Osteocyte (in vitro differentiated cells): ENCODE measurements at places on chromosomes 1 and 21. TPM values are rescaled to one million over a fixed set of nuclear protein-coding genes. Genes with fewer than 3 reads are reported as not detected.

DNA sequence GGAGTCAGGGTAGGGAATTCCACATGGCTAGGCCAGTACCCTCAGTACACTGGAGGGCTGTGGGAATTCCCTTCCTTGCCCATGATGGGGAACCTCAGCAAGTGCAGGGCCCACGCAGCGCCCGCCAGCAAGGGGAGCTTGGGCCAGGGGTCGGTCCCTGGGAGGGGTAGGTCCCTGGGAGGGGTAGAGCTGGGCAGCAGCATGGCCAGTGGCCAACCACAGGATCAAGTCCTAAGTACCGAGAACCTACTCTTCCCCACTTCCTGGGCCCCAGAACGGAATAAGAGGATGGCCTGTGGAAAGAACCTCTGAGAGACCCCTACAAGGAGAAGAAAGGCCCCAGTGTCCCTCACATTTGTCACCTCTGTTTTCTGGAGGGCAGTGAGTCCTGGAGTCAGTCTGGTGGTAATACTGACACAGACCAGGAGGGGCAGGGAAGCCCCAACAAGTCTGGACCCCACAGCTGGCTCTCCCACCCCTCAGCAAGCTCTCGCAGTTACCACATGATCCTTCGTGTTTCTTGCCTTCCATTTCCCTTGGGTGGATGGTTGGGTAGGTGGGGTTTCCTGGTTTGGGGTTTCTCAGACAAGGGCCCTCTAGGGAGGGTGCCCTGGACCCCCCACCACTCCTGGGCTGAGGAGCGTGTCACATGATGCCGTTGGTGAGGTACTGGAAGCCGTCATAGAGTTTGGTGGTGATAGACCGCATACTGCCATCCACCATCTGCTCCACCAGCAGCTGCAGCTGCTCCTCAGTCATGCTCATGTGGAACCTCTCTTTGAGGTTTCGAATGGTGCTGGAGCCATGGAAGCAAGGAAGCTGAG lies 10.3 kb downstream of the ZNF687 start:
- DNase-seq, result no peak

DNA sequence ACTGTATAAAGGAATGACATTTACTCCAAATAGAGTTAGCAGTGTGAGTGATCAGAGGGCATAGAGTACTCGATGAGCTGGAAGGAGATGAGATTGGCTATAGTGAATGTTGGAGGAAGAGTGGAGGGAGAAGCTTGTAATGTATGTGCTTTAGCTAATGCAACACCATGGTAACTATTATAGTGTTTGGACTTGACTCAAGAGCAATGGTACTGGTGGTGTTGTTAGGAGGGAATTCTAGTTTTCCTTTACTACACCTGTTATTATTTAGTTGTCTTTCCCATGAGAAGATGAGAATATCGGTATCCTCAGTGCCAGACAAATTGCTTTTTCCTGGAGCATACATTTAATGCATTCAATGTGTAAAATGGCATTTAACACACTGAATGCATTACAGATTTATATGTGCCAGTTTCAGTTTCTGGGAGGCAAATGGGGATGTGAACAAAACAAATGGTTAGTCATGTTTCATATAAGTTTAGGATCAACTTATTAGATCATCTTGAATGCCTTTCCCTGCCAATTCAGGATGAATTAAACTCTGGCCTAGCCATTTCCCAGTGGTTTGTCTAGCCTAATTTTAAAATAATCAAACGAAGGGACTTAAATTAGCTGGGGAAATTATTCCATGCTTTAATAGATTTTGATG lies 291.1 kb upstream of the ADAMTS5 start:
- DNase-seq, result no peak

DNA sequence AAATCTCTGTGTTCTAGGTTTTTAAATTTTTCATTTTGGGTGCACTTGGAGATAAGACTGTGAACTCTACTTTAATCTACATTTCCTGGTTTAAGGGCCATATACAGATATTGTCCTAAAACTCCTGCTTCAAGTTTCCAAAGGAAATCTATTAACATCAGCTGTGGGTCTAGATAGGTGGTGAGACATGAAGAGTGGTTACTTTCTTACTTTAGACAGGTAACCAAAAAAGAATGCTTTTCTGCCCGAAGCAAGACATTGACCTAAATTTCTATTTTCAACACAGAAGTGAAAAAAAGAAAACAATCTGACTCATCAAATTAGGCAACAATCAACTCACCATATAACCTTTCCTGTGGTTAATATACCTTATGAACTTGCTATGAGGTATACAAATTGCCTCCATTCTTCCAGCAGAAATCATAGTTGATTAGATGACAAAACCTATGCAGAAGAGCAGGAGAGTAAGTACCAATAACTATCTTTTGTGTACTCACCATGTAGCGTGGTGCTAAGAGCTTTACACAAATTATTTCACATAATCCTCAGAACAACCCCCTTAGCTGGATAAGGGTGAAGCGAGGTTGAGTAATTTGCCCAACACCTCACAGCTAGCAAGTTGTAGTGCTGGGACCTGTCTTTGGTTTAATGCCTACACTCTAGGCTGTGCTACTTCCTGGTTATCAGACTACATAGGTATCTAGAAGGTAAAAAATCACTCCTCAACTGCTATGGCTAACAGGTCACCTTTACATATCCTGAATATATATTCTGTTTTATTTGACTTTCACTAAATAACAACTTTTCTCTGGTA lies 23.4 kb upstream of the PTPN14 start:
- DNase-seq, result no peak

- no peak for DNase-seq
These were observed 53.6 kb downstream of the FBXO42 start for GRCh38 chr1:16298653-16299052.

- DNase-seq, result no peak
These were observed 68.5 kb downstream of the BACE2 start for GRCh38 chr21:41236352-41236973.

DNA sequence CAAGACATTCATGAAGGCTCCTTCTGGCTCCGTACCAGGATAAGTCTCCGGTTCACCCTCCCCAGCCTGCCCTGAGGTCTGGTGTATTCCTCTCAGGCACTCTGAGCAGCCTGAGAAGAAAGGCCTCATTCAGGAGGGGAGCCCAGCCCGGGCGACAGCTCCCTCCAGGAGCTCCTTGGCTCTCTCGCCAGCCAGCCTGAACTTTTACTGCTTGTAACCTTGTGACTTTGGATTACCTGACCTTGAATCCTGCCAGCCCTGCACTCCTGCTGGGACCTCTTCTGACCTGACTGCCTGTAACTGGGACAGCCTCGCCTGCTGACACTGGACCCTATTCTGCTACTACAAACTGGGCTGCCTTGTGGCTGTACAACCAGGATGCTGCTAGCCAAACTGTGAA lies 65.8 kb downstream of the CD34 start:
- no peak for DNase-seq

DNA sequence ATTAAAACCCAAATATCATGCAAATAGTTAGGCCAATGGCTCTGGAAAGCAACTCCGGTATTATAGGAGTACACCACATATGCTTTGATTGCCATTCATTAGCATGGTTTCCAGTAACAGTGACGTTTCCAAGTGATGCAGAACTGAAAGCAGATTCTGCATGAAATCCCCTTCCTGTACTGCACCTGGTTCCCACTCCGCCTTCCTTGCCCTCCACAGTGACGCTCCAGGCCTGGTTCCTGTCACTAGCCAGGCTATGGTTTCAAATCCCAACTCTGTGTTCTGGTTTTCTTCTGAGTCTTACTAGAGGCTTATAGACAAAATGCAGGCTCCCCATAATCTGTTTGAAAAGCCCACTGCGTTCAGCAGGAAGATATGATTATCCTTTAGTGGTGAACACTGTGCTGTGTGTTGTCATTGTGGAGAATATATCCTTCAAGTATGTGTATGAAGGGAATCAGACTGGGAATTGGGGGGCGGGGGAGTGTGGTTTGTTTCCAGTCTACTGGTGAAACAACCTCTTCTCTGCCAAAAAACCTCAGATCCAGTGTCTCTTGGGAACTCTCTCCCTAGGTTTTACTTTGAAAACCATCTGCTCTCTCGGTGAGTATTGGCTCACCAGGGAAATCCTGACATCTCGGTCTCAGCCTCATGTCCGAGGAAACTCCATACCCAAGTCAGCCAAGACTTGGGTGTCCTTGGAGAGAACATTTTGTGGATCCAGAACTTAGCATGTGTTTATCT lies 78.7 kb downstream of the TYW3 start:
- DNase-seq, result no peak

DNA sequence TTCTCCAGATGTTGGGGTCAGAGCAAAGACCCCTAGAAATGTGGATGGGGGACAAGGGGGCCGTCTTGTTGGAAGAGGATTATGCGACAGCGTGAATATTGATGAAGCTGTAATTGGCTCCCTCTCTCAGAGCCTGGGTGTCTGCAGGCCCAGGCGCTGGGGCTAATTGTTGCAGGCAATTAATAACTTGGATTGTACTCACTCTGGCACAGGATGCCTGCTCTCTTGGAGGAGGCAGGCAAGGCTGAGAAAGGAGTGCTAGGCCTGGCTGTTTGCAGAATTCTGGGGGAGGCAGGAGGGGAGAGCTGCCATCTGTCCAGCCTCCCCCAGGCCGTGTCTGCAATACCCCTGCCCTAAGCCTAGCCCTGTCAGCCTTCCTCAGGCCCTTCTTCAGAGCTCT lies 4.1 kb upstream of the DISP3 start:
- DNase-seq, result no peak

- DNase-seq, result no peak
These were observed at the start of gene PDZK1 for GRCh38 chr1:145707183-145707867. TSS of gene PDZK1 (minus strand) at chr1:145707368. CDS start at chr1:145688021, 19,347 bp downstream.

DNA sequence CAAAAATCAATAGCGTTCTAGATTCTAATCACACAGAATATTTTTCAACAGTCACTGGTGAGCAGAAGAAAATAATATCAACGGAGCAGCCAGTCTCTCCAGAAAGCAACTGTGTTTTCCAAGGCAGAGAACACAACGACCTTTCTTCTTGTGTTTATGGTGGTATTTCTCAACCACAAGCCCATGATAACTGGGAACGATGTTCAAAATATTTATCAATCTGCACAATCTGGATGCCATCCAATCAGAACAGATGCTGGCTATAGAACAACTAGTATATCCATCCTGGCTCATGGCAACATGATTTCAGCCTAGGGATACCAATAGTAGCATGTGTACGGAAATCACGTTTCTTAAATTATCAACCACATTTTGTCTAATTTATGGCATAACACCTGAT lies 162.7 kb upstream of the RUNX1 start:
- DNase-seq, result no peak

GRCh38 chr1:232902774-232903350 lies 47.5 kb upstream of the NTPCR start:
- no peak for DNase-seq

DNA sequence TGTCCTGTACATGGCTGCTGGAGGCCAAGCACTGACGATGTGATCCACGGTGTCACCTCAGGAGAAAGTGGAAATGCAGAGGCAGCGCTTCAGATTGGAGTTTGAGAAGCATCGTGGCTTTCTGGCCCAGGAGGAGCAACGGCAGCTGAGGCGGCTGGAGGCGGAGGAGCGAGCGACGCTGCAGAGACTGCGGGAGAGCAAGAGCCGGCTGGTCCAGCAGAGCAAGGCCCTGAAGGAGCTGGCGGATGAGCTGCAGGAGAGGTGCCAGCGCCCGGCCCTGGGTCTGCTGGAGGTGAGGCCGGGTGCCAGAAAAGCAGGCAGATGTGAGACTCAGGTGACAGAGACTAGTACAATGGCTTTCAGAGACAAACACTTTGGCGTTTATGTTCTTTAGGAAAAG lies 7.7 kb downstream of the TRIM58 start:
- DNase-seq, result no peak

OR14K1 gene
- total RNA-seq, result not detected in 2 replicates

TMEM61 gene
- total RNA-seq, result not detected in 2 replicates

DOCK7 gene
- total RNA-seq, result 81.8 and 95.7 TPM in 2 replicates

C1orf210 gene
- total RNA-seq, result not detected in 2 replicates

NHLH1 gene
- total RNA-seq, result 0.16 and 0.31 TPM in 2 replicates

ASTN1 gene
- total RNA-seq, result not detected in 2 replicates

PDIK1L gene
- total RNA-seq, result 7.6 and 7.8 TPM in 2 replicates

IGFN1 gene
- total RNA-seq, result 3.2 and 3.8 TPM in 2 replicates

CD5L gene
- total RNA-seq, result not detected in 2 replicates

CNR2 gene
- not detected in 2 replicates for total RNA-seq
